Neural crest cell (in vitro differentiated cells): ENCODE measurements at places on chromosomes 5 and 9. TPM values are rescaled to one million over a fixed set of nuclear protein-coding genes. Genes with fewer than 3 reads are reported as not detected.

Gene ACOT12
- total RNA-seq: not detected in 2 replicates

DNA sequence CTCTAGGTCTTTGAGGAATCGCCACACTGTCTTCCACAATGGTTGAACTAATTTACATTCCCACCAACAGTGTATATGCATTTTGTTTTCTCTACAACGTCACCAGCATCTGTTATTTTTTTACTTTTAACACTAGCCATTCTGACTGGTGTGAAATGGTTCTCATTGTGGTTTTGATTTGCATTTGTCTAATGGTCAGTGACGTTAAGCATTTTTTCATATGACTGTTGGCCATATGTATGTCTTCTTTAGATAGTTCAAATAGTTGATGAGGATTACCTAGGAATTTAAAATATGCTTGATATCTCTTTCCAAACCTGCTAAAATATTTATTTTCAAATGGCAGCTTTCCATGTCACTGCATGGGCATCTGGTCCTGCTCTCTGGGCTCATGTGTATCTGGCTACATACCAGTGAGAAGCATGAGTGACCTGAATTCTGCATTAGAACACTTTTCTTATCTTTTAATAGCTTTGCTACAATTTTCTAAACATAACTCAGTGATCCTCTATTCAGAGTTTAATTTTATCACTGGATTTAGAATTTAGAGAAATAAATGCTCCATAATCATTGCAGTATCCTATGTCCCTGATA lies 95.8 kb upstream of the ADAMTS16 start:
- no peak overlapping the region for H3K4me3 ChIP-seq
- no peak overlapping the region for H3K27ac ChIP-seq
- no peaks in the 10 kb centered on the region for H3K36me3 ChIP-seq
- H3K27me3 ChIP-seq: peaks cover 11% of the 10 kb centered on the region

DNA sequence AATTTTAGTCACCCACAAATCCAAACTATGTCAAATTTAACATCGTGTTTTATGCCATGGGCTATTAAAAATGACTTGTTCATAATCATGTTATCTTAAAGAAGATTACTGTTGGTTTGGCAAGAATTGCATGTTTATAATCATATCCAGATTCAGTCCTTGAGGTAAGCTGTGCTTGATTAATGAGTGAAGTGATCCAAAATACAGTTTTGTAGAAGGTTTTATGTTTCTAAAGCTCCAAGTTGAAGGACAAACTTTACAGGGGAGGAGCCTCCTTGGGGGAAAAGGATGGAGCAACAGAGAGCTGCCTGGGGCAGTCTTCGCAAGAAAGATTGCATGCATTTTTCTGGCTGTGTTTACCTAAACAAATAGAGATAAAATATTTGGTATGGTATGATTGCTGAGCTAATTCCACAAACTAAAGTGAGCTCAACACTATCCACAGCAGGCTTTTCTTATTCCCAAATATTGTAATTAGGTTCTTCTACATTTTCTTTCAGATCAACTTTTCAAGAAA lies 189.5 kb upstream of the TYRP1 start:
- no peaks in the 10 kb centered on the region for H3K36me3 ChIP-seq
- no peaks in the 10 kb centered on the region for H3K27me3 ChIP-seq
- DNase-seq: no peak
- no peak overlapping the region for H3K4me3 ChIP-seq

Gene F12
- total RNA-seq: 2.3 and 2.7 TPM in 2 replicates

Gene VCAN
- 234 and 236 TPM in 2 replicates for total RNA-seq

- H3K27ac ChIP-seq: no peak overlapping the region
- H3K27me3 ChIP-seq: no peaks in the 10 kb centered on the region
- H3K4me1 ChIP-seq: peaks cover 13% of the 10 kb centered on the region
- no peaks in the 10 kb centered on the region for H3K36me3 ChIP-seq
- no peak for DNase-seq
Observed at GRCh38 chr9:95370064-95370463, 52.6 kb upstream of the FANCC start.

Gene SIGMAR1
- 107 and 108 TPM in 2 replicates for total RNA-seq

GRCh38 chr9:29445751-29446150 lies 1872.5 kb upstream of the C9orf72 start:
- no peaks in the 10 kb centered on the region for H3K27me3 ChIP-seq
- H3K4me1 ChIP-seq: peaks cover 28% of the 10 kb centered on the region
- no peak for DNase-seq
- peaks cover 30% of the 10 kb centered on the region for H3K36me3 ChIP-seq

Gene NME5
- 6.3 and 8.4 TPM in 2 replicates for total RNA-seq

DNA sequence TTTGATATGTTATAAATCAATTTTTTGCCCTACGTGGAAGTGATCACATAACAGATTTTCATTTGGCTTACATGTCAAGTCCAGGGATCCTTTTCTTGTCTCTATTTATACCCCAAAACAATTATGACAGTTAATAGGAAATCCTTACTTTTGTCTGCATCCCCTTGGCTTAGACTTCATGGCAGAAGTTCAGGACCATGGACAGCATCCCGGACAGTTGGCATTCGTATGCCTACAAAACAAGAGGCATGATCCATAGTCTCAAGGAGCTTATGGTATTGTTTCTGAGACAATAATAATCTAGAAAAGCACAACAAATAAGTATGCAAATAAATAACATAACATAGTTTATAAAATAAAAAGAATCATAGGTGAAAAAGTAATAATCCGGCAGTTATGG lies 214.3 kb upstream of the GRIA1 start:
- no peaks in the 10 kb centered on the region for H3K36me3 ChIP-seq
- no peak overlapping the region for H3K27ac ChIP-seq

Gene SLC34A3
- not detected in 2 replicates for total RNA-seq

DNA sequence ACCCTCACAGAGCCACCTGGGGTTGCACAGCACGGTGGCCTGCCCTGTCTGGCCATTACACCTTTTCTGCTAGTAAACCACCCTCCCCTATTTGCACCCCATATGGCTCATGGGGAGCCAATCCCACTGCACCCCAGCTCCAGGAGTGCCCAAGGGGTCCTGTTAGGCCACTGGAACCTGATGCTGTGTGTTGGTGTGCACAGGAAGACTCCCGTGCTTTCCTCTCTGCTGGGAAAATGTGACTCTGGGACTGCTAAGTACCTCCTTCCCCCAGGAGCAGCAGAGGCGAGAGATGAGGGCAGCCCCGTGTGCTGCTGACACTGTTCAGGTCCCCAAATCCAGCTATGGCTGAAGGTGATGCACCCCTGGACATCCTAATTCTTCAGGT lies 126.3 kb downstream of the ADAMTS2 start:
- H3K27ac ChIP-seq: no peak overlapping the region
- no peak overlapping the region for H3K4me3 ChIP-seq

Gene CD74
- 6.3 and 7.3 TPM in 2 replicates for total RNA-seq

DNA sequence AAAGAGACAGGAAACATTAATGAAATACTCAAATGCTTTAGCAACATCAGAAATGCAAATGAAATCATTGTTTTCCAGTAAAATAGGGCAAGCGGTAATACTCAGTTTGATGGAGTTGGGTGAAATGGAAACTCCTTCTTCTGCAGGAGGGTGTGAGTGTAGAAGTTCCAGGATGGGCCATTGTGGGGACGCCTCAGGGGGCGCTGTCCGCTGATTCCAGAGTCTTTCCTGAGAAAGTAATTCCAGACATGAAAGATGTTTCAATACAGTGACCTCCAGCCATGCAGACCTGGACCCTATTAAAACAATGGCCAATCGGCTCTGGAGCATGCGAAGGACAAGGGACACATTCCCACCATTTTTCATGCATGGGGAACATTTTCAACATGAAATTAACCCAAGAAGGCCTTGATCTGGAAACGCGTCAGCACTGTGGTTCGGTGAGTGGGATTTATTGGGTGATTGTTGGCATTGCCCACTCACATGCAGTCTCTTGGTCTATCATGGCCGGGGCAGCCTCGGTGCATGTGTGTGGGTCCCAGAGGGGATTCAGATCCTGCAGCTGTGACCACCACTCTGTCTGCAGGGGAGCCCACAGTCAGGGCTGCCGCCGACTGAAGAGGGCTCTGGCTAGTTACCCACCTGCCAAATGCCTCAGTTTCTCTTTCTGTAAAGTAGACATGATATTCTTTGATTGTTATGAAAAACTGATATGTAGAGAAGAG lies 132.6 kb upstream of the IRX4 start:
- H3K27me3 ChIP-seq: no peaks in the 10 kb centered on the region
- H3K4me1 ChIP-seq: peaks cover 11% of the 10 kb centered on the region
- no peaks in the 10 kb centered on the region for H3K36me3 ChIP-seq
- no peak overlapping the region for H3K4me3 ChIP-seq
- no peak for DNase-seq

Gene KCTD16
- 0.37 and 0.52 TPM in 2 replicates for total RNA-seq

DNA sequence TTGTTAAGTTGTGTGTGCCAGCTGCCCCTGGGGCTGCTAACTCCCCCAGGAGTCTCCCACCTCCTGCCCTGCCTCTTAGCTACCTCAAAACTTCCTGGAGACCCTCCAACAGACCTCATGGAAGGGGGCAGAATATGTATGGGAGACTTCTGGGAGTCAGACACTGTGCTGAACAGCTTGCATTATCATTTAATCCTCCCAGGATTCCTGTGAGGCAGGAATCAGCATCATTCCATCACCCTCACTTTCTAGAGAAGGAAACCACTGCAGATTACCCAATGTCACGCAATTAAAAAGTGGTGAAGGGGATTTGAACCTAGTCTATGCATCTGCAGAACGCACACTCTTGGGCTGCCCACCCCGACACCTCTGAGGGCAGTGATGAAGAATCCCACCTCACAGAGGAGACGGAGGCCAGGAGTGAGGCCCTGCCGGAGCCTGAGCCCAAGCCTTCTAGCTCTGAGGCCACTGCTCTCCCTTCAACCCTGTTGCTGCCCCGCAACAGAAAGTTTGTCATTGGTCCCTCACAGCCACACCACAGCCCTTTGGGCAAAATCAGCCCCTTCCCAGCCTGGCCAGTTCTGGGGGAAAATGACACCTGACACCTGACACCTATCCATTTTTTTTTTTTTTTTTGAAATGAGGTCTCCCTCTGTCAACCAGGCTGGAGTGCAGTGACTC lies 30.3 kb upstream of the IL17B start:
- no peak overlapping the region for H3K27ac ChIP-seq
- H3K4me3 ChIP-seq: no peak overlapping the region
- no peaks in the 10 kb centered on the region for H3K27me3 ChIP-seq
- H3K36me3 ChIP-seq: no peaks in the 10 kb centered on the region

DNA sequence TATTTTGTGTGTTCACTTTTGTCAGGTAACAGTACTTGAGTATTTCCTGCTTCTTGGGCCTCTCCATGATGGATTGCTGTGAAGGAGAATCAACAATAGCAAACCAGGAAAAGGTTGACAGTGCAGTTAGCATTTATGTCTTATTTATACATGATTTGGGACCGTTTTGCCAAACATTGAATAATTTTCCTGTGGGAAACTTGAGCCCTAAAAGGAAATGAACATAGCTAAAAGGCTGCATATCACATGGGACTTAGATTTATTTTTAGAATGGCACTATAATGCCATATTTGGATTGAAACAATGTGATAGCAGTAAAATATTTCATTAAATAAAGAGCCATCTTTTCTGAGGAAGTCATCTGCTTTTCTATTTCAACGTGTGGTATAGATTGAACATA lies 15.3 kb downstream of the GPR21 start:
- no peaks in the 10 kb centered on the region for H3K27me3 ChIP-seq
- no peak overlapping the region for H3K27ac ChIP-seq
- no peak overlapping the region for H3K4me3 ChIP-seq
- no peak for DNase-seq
- H3K4me1 ChIP-seq: no peaks in the 10 kb centered on the region

DNA sequence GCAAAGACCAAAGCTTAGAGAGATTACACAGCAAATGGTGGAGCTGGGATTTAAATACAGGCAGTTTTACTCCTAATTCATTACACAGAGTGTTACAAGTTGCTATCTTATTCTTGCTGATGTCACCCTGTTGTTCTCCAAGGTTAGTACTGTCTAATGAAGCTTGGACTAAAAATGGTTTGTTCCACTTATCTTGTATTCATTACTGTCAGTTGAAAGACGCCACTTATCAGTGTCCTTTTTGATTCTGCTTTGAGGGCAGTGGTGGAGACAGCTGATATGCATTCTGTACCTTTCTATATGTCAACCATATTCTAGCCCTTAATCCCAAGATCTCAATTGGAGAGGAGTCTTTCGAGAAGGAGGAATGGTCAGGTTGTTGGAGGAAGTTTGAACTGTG lies 14.0 kb upstream of the DENND4C start:
- H3K27ac ChIP-seq: no peak overlapping the region
- no peaks in the 10 kb centered on the region for H3K27me3 ChIP-seq
- H3K4me3 ChIP-seq: no peak overlapping the region
- no peaks in the 10 kb centered on the region for H3K4me1 ChIP-seq

DNA sequence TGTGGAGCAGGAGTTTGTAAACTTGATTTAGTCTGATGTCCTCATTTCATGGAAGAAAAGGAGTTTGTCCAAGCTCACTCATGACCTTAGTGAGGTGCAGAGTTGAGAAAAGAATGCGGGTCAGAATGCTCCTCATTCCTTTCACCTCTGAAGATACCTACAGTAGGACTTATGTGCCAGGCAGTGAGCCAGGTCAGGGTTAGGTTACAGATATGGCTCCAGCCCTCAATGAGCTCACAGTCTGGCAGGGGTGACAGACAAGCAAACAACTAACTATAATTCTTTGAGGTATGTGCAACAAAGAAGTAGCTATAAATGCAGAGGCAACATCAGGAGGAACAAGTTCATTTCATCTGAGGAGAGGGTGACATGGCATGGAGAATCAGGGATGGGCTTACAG lies 102.5 kb downstream of the SPATA31D1 start:
- DNase-seq: no peak
- no peak overlapping the region for H3K27ac ChIP-seq
- no peaks in the 10 kb centered on the region for H3K4me1 ChIP-seq
- H3K36me3 ChIP-seq: no peaks in the 10 kb centered on the region
- H3K4me3 ChIP-seq: no peak overlapping the region
- no peaks in the 10 kb centered on the region for H3K27me3 ChIP-seq

DNA sequence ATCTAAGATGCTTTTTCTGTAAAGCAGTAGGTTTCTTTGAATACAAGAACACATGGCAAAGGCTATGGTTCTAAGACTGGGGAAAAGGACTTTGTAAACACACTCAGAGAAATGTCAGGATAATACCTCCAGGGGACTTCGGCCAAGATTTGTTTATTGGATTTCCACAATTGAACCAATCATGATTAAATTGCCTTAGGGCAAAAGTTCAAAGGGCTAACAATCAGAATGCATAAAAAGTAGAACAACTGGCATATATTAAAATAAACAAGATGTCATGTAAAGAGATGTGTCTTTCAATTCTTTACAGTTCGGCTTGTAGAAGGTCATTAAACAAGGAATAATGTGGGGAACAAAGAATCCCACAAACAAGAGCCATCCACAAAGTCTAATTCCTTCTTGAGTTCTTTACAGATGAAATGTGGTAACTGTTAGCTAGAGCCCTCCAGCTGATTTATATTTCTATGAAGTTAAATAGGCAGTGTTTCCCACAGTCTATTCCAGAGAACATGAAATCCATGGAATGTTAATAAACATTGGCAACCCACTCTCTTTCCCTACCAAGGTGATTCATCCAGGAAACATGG lies 565.5 kb downstream of the ZNF608 start:
- peaks cover 15% of the 10 kb centered on the region for H3K4me1 ChIP-seq
- H3K27me3 ChIP-seq: no peaks in the 10 kb centered on the region
- no peak overlapping the region for H3K27ac ChIP-seq
- no peak overlapping the region for H3K4me3 ChIP-seq

Gene RANBP3L
- total RNA-seq: not detected in 2 replicates
